ENCODE measurements at places on chromosomes 1 and 21.

DNA sequence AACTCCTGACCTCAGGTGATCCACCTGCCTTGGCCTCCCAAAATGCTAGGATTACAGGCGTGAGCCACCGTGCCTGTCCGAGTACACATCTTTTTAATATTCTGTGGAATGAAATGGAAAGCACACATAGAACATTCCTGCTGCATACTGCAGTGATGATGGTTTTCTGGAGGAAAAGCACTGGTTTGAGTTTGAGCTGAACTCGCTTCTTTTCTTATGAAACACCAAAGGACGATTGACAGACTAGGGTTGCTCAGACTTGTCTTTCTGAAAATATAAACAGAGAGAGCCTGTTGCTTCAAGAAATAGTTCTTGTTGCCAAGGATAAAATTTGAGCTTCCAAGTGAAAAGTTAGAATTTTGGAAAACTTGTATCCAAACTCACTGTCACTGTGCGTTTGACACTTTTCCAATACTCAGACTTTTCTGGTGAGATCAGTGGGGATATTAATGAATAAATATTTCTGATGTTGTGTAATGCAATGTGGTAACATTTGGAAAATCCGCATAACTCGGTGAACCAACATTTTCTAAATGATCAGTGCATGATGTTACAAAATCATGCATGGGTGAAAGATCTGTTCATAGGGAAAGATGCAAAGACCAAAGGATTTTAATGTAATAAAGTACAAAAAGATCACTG is 15.0 kb upstream of the ERMAP start:
- no peak for DNase-seq

DNA sequence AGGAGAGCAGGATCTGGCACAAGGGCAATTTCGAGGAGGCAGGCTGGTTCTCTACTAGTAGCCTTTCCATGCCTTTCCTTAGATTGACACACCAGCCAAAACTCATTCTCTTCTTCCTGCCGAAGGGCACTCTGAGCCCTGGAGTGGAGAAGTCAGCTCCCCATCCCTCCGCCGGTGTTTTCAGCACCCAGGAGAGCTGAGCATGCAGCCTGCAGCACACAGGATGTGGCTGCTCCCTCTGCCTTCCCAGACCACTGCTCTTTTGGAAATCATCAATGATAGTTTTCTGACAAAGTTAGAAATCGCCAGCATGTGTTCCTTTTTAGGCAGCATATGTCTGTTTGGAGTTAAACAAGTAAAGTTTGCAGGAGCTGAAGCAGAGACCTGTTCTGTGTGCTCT is 11.7 kb downstream of the RNU5D-1 start:
- DNase-seq: no peak

- DNase-seq: peak; percentile 73
Measured at GRCh38 chr1:154869351-154870114, 548 bp downstream of the KCNN3 start.

DNA sequence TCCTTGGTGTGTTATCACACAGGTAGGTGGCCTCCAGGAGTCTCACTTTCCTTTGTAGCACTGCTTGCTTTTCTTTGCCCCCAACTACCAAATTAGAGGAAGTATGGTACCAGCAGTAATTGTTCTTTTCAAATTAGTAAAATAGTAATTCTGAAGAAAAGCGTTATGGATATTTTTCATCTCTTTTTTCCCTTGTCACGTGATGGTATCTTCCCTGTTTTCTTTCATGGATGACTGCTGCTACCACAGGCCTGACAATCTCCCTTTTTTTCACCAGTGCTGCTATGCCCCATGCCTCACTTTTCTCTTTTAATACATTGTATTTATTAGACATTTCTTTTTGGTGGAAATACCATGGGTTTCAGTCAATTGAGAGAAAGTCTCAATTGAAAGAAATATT is 3.3 kb downstream of the ZBTB37 start:
- DNase-seq: no peak

DNA sequence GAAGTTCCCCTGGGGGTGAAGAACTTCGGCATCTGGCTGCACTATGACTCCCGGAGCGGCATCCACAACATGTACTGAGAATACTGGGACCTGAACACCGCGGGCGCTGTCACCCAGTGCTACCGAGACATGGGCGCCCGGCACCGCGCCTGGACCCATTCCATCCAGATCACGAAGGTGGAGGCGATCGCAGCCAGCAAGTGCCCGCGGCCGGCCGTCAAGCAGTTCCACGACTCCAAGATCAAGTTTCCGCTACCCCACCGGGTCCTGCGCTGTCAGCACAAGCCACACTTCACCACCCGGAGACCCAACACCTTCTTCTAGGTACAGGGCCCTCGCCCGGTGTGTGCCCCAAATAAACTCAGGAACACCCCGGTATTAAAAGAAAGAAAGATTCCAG is 22.0 kb upstream of the SLC9A1 start:
- DNase-seq: no peak

- DNase-seq: no peak
Measured at GRCh38 chr1:217149791-217150190, 426.6 kb upstream of the ESRRG start.

- no peak for DNase-seq
Measured at GRCh38 chr1:115314765-115315164, 23.3 kb downstream of the NGF start.

DNA sequence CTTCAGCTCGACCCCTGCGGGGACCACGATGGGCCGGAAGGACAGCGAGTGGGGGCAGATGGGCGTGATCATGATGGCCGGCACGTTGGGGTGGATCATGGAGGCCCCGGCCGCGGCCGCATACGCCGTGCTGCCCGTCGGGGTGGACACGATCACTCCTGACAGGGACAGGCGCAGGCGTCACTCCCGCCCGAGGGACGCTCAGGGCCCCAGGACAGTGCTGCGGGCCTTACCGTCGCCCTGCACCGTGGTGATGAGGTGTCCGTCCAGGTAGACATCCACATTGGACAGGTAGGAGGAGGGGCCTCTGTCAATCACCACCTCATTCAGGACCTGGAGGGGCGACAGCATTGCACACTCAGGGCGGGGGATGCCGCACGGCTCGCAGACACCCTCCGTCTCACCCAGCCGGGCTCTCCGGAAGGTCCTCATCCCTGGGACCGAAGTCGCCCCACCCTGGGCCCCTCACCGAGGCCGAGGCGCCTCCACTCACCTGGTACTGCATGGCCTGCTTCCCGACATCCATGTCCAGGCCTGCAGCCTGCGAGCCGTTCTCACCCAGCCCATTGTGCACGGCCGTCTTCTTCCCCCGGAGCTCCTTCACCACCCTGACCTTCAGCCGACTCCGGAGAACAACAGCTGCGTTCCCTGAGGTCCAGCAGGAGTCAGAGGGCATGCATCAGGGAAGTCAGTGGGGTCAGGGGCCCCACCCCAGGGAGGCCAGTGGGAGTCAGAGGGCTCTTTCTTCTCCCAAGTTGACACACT is 24.0 kb downstream of the NADK start:
- DNase-seq: no peak

- DNase-seq: peak; percentile 98
Measured at GRCh38 chr21:28111151-28111619, 881.5 kb downstream of the LTN1 start.

DNA sequence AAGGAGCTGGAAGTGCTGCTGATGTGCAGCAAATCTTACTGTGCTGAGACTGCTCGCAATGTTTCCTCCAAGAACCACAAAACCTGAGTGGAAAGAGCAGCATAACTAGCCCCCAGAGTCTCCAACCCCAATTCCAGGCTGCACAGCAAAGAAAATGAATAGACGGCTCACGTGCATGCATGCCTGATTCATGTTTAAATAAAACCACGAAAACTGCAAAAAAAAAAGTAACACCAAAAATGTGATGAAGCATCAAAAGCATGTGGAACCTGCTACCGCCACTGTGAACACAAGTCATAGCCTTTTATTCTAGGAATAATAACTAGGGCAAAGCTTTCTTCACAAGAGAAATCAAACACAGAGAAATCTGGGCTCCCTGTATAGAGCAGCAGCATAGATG is 9.6 kb upstream of the TRNP1 start:
- DNase-seq: no peak

- DNase-seq: no peak
Measured at GRCh38 chr1:30754684-30755171, 2.8 kb downstream of the LAPTM5 start.

GRCh38 chr1:155479205-155479604 is 83.4 kb downstream of the ASH1L start:
- no peak for DNase-seq

DNA sequence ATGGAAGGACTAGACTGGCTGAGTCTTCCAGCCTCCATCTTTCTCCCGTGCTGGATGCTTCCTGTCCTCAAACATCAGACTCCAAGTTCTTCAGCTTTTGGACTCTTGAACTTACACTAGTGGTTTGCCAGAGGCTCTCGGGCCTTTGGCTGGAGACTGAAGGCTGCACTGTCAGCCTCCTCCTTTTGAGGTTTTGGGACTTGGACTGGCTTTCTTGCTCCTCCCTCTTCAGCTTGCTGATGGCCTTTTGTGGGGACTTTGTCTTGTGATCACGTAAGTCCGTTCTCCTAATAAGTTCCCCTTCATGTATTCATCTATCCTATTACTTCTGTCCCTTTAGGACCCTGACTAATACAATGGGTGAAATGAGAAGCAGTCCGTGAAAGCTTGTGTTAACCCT is 196.4 kb downstream of the KAZN start:
- DNase-seq: no peak

DNA sequence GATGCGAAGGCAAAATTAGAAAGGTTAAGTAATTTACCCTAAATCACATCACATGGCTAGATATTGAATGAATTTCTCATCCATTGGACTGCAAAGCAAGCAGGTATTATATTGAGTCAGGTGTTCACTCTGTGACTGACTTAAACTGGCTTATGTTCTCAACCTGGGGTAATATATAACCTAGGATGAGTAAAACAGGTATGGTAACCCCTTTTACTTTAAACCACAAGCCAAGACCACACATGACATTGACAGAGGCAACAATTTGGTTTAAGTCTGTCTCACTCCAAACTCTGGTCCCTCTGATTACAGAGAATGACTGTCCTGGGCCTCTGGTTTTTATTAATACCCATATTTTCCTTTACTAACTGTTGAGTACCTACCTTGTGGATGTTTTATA is 33.3 kb downstream of the MAEL start:
- DNase-seq: no peak

DNA sequence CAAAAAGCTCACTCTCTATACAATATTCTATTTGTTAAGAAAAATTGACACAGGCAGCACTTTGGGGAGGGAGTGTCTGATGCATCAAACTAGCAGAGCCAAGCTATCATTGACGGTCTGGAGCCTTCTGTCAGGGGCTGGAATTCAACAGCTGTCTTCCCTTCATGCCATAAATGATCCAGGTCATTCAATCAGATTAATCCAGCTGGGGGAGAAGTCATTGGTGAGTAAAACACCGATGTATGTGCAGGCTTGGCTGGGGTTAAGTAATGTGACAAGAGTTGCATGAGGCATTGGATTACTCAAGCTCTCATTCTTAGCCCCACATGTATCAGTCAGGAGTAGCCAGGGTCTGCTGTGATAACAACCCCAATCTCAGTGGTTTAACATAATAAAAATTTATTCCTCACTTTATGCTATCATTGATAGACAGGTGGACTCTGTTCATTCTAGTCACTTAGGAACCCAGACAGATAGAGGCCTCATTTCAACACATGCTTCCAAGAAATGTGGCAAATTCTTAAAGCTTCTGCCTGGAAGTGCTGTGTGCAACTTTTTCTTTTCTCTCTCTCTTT is 118.1 kb upstream of the GADD45A start:
- DNase-seq: peak; percentile 57

DNA sequence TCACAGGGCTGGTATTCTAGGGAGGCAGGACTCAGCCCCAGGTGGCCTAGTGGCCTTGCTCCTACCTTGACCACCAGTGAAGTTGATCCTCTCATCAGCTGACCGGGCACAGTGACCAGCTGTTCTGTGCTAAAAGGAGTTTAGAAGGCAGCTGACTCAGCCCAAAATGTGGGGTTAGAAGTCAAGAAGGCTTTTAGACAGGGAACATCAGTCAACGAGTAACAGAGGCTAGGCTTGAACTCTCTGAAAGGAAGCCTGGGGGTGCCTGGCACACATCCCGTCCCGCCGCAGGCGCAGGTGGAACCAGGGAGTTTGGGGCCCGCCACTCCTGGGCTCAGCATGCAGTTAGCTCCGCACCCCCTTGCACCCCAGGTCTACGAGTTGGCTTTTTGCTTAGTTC is 114.9 kb upstream of the SLC45A1 start:
- DNase-seq: no peak

- DNase-seq: peak; percentile 65
Measured at GRCh38 chr1:108512239-108513043, 47.5 kb upstream of the EEIG2 start.

DNA sequence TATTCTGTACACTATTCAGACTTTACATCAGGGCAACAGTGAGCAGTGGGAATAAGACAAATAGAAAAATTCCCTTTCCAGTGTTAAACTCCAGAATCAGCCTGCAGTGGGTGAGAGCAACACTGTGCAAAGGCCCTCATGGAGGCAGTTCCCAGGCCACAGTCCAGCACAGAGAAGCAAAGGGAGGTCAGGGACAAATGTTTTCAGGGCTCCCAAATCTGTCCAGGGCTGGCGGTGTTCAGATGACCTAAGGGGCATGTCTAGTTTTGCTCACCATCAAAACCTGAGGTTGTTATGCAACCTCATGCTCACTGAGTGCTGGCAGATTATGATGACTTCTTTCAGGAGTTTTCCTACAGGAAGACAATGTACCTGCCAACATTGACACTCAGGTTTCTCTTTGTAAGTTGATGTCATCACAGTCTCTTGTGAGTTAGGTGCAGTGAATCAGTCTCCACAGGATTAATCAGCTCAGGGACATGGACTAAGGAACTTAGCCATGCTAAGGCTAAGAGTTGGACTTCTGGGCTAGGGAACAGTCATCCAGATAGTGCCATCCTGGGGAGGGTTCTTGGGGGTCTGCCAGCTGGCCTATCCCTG is 3.6 kb upstream of the LCE5A start:
- no peak for DNase-seq

GRCh38 chr1:153627715-153628626 is at the start of gene S100A1:
Gene S100A1, plus strand, starts transcription at chr1:153628434. Its CDS starts 2,088 bp downstream, at chr1:153630522.
- no peak for DNase-seq

GRCh38 chr1:7299329-7299799 is 471.7 kb upstream of the VAMP3 start:
- peak; percentile 87 for DNase-seq

DNA sequence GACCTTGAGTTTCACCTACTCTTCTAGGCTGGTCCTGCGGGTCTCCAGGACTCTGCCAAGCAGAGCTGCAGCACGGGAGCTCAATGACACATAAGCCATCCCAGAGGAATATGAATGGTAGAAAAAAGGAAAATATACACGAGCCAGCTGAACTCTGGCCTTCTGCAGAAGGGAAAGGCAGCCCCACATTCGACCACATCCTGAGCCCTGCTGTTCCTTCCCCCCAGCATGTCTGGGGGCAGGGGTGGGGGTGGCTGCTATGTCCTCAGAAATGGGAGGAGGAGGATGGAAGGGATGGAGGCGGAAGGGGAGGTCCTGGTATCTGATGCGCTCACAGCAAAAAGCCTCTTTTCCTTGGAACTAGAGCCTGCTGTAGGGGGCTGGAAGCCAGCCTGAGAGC is 12.1 kb upstream of the KDF1 start:
- no peak for DNase-seq

- DNase-seq: no peak
Measured at GRCh38 chr1:156998840-156999500, 46.6 kb downstream of the ARHGEF11 start.

- no peak for DNase-seq
Measured at GRCh38 chr1:26401891-26402290, 8.7 kb upstream of the LIN28A start.
